ENCODE measurements at places on chromosomes 1 and 21.

DNA sequence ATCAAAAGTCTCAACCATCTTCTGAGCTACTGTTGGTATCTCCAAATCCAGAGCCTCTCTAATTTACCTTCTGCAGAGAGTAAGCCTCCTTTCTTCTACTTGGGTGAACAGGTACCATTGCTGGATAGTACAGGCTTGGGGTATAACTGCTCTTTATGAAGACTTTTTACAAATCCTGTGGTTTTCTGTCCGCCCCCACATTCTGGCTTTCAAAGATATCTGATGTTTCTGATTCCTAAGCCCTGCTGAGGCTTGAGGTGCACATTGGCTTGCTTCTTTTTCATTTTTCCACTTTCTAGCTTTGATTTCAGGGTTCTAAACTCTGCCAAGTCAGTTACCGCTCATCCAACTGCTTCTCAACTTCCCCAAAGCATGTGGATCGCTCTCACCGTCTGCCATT, 37.1 kb downstream of the TENT5C start:
- DNase-seq: no peak

DNA sequence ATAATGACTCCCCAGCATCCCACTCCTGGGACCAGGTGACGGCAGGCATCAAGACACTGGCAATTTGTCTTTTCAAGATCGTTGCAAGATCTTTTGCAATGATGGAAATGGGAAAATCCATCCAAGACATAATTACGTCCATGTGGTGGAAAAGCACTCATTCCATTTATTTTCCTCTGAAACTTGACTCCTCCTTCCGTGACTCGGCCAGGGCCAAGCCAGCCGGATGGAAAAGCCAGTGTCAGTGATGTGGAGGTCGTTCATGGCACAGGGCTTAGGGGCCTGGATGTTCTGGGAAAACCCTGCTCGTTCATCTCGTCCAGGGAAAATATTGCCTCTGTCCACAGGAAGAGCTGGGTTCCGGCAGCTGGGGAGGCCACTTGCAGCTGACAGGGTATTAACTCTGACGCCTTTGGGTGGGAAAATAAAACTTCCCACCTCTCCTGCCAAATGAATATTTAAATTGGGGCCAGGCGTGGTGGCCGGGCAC, 46.2 kb downstream of the C1orf198 start:
- DNase-seq: peak; percentile 75

DNA sequence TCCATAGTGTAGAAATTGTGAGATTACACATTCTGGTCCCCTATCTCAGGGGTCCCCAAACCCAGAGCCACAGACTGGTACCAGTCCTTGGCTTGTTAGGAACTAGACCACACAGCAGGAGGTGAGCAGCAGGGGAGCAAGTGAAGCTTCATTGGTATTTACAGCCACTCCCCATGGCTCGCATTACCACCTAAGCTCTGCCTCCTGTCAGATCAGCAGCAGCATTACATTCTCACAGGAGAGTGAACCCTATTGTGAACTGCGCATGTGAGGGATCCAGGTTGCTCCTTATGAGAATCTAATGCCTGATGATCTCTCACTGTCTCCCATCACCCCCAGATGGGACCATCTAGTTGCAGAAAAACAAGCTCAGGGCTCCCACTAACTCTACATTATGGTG, 229.7 kb upstream of the IRF2BP2 start:
- DNase-seq: no peak

DNA sequence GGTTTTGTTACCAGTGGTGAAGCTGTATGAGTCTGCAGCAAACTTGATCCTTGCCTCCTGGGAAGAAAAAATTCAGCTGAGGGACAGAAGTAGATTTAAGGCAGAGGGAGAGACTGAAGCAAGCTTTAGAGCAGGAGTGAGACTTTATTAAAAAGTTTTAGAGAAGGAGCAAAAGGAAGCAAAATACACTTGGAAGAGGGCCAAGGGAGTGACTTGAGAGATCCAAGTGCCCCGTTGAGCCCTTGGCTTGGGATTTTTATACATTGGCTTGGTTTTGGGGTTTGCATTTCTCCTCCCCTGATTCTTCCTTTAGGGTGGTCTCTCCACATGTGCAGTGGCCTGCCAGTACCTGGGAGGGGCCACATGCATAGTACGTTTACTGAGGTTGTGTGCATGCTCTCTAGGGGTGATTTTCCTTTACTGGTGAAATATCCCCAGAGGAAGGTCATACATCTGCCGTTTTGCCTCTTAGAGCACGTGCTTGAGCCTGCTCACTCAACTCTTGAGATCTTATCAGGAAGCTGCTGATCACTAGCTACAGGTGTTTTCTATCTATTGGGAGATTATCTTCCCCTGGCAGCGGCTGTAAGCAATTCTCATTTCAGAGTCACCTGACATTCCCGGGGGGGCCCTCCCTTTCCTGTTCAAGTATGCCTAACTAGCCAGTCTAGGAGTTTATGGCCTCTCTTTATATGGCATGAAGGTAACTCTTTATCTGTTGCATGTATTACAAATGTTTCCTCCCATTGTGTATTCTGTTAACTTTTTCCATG, 20.3 kb downstream of the FASLG start:
- DNase-seq: no peak

DNA sequence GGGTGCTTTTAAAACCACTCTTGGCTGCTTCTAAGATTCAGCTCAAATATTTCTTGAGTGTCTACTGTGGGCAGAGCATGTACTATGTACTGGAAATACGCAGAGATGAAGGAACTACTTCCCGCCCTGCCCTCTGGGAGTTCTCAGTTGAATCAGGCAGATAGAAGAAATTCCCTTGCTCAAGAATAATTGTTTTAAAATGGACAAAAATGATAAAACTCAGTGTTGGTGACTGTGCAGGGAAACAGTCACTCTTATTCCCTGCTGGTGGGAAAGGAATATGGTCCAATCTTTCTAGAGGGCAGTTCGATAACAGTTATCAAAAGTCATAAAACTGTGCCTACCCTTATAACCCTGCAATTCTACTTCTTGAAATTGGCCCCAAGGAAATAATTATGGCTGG, 16.9 kb upstream of the GRHL3 start:
- no peak for DNase-seq

DNA sequence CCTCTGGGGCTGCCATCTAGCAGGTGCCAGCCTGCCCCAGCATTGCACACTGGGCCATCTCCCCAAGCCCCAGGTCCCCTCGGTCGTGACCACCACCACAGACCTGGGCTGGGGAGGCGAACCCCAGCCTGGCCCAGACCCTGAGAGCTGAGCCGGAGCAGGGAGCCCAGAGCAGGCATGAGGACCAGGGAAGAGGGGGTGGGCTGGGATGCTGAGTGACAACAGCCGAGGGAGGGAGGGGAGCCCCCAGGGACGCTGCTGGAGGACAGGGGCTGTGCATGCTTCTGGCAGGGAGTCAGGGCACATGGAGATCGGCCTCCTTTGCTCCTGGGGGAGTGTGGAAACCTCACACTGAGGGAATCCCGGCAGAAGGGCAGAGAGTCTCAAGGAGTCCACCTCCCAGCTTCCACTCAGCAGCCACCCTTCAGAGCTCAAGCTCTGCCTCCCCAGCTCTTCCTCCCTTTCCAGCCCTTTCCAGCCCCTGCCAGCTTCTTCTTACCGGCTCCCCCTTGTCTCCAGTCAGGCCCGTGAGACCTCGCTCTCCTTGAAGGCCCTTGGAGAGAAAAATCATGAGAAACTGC, 23.7 kb upstream of the PEF1 start:
- DNase-seq: no peak

DNA sequence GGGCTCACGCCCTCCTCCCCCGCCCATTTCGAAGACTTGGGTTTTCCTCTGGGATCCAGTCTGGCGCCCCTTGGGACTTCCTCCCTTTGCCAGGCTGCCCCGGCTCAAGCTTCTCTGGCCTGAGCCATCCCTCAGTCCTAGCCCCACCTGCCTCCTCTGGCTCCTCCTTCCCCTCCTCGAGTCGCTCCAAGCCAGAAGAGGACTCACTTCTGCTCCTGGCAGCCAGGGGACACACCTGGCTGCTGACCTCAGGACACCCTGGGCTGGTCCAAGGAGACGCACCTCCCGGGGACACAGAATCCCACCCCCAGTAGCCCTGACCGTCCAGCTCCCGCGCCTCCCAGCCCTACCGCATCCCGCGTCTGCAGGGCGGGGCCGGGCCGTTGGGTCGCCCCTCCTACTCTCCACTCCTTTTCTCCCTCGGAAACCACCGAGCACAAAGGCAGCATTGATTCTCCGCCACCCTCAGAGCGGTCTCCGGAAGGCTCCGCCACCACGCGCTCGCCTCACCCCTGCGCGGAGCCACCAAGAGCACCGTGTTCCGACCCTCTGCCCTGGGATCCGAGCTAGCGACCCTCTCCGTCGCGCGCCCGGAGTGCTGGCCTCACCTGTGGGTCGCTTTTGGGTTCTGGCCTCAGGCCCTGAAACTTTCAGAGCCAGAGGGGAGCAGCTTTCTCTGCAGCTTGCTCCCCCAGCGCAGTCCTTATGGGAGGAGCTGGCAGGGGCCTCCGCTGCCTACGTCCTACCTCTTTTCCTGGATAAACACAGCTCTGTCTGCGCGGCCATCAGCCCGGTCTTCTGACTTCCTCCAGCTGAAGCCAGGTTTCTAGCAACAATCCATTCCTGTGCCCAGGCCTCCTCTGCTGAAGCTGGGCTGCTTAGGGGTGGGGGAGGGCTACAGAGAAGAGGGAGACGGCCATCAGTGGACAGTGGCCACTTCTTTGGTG, at the start of gene C2CD4D:
C2CD4D (minus strand) TSS at position 364 of the 947 bp plus-strand sequence. CDS start 831 bp downstream, outside the sequence.
- no peak for DNase-seq

GRCh38 chr1:114258074-114258473, 104.4 kb upstream of the SYT6 start:
- no peak for DNase-seq

GRCh38 chr1:87673748-87674147, 345.1 kb downstream of the LMO4 start:
- DNase-seq: no peak

DNA sequence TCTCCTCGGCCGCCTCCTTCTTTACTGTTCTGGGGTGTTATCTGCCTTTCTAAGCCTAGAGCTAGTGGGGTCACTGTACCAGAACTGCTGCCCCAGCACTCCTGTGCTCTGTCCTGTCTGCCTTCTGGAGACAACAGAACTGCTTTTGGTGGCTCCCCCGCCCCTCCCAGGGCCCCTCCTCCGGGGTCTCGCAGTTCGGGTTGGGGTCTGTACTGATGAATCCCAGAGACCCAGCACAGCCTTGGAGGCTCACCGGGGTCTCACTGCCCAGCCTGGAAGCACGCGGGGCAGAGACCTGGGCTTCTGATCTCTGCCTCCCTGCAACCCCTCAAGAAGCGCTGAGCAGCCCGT, 3.2 kb upstream of the PLEKHA6 start:
- no peak for DNase-seq

GRCh38 chr1:27015260-27015659, 2.6 kb upstream of the TENT5B start:
- no peak for DNase-seq

GRCh38 chr1:210942513-210942912, 191.4 kb downstream of the KCNH1 start:
- no peak for DNase-seq

GRCh38 chr21:44407493-44407892, 47.8 kb upstream of the LRRC3 start:
- DNase-seq: no peak

GRCh38 chr1:216847397-216848036, 124.3 kb upstream of the ESRRG start:
- DNase-seq: no peak

- DNase-seq: no peak
These were observed 7.0 kb upstream of the GBP6 start for GRCh38 chr1:89356658-89357400.

- no peak for DNase-seq
These were observed 267.4 kb downstream of the CAMTA1 start for GRCh38 chr1:7052701-7053100.

DNA sequence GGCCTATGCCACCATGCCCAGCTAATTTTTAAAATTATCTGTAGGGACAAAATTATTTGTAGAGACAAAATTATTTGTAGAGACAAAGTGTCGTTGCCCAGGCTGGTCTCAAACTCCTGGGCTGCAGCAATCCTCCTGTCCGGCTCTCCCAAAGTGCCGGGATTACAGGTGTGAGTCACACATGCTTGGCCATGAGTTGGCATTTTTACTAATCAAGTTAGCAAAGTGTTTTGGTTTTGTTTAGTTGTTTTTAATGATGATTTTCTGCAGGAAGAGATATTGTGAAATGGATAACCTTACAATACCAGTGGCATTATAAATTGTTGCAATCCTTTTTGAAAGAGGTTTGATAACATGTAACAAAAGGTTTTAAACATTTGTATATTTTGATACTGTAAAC, 65.3 kb upstream of the MAGI3 start:
- DNase-seq: no peak

- no peak for DNase-seq
These were observed 145.9 kb upstream of the ATP1B1 start for GRCh38 chr1:168960595-168960994.

- DNase-seq: no peak
These were observed 54.0 kb downstream of the APP start for GRCh38 chr21:26116456-26117011.

DNA sequence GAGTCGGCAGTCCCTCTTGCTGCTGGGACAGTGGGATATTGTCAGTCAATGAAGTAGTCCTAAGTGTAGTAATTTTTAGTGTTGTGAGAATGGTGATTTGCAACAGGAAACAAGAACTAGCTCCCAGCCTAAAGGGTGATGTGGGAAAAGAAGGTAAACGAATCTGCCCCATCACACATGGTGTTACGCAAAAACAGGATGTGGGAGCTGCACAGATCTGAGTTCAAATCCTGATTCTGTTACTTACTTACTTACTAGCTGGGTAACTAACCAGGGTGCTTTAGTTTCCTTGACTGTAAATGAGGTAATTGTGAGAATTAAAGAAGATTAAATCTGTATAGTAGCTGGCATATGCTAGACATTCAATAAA, 22.3 kb downstream of the NAV1 start:
- DNase-seq: peak; percentile 38

GRCh38 chr1:193192586-193192985, 6.2 kb upstream of the B3GALT2 start:
- DNase-seq: no peak

- no peak for DNase-seq
These were observed 155.1 kb downstream of the FGGY start for GRCh38 chr1:59452026-59452425.

DNA sequence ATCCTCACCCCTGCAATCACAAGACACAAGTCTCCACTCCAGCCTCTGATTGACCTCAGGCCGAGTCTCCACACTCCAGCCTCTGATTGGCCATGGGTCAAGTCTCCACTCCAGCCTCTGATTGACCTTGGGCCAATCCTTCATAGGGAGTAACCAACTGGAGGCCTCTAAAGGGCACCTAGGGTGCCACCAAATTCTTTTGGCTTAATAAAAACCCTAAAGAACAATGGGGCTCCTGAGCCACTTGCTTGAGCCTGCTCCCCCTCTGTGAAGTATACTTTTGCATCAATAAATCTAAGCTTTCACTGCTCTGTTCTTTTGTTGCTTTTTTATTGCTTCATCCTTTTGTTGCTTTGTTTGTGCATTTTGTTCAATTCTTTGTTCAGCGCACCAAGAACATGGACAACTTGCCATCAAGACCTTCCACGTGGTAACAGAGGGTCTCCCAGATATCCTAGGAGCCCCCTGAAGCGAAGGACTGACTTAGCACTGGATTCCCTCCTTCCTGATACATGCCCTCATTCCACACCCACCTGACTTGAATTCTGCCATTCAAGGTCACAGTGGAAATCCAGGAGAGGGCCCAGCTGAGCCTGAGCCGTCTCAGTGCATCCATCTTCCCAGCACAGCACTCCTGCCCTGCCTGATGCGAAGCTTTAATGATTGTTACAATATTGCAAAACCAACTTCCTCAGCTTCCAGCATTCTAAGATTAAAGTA, 152.9 kb downstream of the NPHP4 start:
- DNase-seq: no peak

- no peak for DNase-seq
These were observed at the start of gene THEMIS2 for GRCh38 chr1:27872059-27872801. THEMIS2 (plus strand) TSS chr1:27872544; CDS start chr1:27872572, 28 bp downstream.

GRCh38 chr1:115351143-115351542, 13.1 kb upstream of the NGF start:
- DNase-seq: no peak

- no peak for DNase-seq
These were observed 107.6 kb downstream of the LHX9 start for GRCh38 chr1:198024782-198025181.

Measured in coronary artery (tissue), 2 donors.